Foreskin fibroblast (primary cell): ENCODE measurements at places on chromosomes 3 and 15.

DNA sequence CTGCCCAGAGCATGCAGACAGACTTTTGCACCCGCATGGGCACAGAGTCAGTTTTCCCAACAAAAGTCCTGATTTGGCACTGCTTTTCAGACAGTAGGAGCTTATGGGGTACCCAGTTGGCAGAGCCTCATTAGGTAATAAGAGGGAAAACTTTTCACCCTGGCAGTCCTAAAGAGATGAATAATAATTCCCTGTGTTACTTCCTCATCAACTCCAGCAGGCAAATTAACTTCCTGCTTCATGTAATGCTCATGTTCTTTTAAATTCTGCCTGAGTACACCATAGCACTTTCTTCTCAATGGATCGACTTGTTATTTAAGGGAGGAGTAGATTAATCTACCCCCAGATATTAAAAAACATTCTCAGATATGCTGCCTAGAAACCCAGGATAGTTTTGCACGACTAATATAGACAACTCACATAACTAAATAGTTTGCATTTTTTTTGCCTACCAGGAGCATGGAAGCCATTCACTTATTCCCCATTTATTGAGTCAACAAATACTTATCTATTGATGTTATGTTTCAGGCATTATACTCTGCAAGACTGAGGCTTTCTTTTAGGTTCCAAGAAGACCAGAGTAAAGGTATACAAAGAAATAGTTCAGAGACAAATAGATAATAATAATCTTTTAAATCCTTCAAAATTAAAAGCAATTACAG lies 214.5 kb downstream of the KCNMB2 start:
- DNase-seq = no peak

DNA sequence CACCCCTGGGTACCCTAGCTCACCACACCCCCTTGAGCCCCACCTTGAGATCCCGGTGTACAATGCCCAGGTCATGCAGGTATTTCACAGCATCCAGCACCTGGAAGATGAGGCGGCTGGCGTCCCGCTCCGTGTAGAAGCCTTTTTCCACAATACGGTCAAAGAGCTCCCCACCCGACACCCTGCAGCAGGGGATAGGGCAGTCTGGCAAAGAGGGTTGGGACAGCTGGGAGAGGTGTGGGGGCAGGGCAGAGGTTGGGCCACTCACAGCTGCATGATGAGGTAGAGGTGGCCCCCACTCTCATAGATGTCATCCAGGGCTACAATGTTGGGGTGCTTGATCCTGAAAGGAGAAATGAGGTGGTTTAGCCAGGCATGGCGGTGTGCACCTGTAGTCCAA lies 6.9 kb downstream of the CAMK1 start:
- no peak for DNase-seq

DNA sequence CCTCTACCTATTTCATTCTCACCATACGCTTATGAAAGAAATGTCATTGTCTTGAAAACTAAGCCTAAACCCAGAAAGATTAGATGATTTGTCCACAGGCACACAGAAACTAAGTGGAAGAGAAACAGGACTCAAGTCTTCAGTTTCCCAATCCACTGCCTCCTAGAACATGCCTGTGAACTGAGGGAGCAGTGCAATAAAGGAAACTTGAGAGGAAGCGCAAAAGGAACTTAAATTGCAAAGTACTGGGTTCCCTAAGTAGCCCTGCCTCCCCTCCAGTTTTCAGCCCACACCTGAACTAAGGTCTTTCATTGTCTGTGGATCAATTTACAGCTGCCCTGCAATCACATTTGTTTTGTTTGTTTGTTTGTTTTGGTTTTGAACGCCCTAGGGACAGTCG lies 56.7 kb upstream of the TSEN2 start:
- peak; percentile 60 for DNase-seq

DNA sequence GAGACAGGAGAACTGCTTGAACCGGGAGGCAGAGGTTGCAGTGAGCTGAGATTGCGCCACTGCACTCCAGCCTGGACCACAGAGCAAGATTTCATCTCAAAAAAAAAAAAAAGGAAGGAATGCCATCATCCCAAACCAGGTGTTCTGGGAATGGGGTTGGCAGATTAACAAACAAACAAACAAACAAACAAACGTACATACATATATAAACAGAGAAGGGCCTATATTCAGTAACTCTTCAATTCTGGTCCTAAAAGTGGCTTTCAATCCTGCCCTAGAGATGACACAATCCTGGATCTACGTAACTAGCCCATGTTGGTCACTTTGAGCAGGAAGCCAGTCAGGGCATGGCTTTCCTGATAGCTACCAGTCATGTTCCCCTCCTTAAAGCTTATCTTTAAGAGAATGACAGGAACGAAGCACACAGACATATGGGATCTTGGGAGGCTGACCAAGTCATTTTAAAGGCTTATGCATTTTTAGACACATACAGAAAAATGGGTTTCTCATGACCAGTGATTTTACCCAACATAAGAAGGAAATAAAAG lies 29.9 kb upstream of the RAB11A start:
- DNase-seq = no peak

DNA sequence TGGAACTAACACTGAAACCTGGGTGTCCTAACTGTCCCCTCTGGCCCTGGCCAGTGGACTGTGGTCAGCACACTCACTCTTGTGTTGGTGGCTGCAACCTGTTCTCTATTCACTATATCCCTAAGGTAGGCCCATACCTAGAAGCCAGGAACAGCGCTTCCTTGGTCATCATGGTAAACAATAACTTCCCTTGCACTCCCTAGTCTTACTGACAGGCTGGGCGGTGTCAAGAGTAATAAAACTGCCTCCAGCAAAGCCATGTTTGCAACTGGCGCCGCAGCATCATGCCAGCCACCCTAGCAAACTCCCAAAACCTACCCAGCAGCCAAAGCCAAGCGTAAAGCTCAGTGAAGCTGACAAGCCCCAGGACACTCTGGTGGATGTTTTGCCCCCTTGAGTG lies 63.1 kb upstream of the TSEN2 start:
- DNase-seq = no peak

- DNase-seq = no peak
These were observed 90.6 kb downstream of the POLR2M start for GRCh38 chr15:57797110-57797509.

DNA sequence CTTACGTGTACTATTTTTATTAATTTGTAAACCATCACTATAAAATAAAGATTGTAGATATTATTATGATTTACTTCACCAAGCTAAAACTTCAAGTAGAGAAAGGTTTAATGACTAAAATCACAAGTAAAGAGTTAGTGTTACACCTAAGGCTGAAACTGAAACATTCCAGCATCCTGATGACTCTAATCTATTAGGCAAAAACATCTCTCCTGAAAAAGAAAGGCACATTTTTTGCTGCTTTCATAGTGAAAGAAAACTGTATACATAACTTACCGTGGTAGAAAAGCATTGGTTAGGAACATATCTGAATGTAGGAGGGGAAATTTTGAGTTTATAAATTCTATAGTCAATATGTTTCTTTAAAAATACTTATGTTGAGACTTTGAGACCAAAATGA lies 35.4 kb downstream of the CCDC191 start:
- DNase-seq = no peak

GRCh38 chr3:182183716-182184430 lies 472.1 kb downstream of the SOX2 start:
- peak; percentile 0 for DNase-seq

DNA sequence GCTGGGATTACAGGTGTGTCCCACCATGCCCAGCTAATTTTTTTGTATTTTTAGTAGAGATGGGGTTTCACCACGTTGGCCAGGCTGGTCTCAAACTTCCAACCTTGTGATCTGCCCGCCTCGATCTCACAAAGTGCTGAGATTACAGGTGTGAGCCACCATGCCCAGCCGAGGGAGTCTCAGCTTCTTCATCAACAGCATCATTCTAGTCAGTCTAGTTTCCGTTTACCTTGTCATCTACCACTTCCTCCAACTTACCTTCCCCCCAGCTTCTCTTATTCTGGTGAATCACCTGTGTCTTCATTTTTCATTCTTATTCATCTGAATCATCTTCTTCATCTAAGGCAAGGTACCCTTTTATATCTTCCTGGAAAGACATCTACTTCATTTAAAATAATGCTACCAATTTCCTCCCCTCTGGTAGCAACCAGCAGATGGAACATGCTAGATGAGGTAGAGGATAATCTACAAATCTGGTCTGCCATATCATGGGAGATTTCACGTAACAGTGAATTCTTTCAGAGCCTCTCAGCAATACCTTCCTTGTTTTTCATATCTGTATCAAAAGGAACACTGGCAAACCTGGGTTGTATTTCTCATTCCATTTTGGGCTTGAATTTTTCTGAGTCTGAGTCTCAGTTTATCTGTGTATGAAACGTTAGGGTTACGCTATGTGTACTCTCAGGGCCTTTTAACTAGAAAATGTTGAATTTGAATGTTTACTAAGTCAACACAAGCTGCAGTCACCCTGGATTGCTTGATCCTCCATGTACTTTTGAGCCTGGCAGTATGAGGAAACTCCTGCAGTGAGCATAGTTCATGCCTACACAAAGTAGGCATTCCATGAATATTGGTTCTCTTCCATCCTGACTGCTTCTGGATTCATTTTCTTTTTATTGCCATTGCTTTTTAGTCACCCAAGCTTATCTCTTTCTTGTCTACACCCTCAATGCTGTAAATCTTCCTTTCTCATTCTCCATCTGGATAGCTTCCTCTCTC lies 16.8 kb downstream of the LPP start:
- DNase-seq = no peak

DNA sequence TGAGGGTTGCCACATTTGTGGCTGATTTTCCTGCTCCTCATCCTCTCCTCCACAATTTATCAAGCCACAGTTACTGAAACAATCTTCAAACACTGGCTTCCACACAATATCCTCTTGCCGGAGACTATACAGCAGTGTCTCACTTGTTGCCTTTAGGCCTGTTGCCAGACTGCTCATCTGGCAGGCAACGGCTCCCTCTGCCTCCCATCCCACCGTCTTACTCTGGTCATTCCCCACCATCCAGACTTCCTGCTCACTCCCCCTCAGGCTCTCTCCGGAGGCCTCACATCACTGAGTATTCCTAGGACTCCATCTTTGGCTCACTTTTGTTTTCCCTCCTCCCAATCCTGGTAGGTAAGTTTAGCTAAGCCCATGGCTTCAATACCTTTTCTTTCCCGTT lies 301.9 kb downstream of the IL20RB start:
- DNase-seq = no peak
